ENCODE measurements at places on chromosomes 6 and 20.

DNA sequence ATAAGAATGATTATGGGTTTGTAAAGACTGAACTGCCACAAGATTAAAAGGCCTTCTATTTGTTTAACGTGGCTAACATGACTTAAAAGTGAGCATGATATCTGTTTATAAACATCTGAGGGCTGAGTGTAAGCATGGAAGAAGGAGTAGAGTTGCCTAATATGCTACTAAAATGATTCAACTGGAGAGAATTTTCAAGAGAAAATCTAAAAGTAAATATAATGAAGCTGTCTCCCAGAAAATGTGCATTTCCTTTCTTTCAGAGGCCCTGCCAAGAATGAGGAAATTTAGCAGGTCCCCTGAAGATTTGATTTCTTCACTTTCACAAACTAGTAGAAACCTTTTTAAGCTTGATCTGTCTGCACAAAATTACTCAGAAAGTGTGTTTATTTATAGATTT, 4.2 kb upstream of the EYA4 start:
- DNase-seq: no peak

DNA sequence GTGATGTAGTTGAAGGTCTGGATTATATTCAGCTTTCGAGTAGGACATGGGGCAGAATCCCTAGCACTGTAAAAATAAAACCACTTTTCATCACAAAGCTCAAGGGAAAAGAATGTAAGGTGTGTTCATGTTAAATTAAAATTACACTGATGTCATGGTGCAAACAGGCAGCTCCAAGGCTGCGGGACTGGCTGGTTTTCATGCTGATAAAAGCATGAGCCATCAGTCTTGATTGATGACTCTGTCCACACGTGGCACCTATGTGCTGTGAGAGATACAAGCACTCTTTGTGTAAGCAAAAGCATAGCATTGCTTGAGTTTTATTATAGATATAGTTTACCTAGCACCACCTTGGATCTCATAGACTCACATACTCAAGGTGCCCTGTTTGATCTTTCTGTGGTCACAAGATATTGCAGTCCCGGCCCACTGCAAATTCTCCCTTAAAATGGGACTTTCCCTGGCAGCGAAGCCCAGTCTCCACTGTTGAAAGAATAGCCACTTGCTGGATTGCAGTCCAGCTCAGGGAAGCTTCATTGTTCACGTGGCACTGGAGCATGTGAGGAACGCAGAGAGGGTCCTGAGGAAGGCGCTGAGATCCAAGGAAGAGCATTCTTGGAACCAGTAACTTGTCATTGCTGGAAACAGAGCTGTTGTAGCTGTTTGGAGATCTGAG, 90.6 kb downstream of the TIAM2 start:
- DNase-seq: no peak

GRCh38 chr6:52423971-52424381, 3.8 kb downstream of the EFHC1 start:
- DNase-seq: no peak

DNA sequence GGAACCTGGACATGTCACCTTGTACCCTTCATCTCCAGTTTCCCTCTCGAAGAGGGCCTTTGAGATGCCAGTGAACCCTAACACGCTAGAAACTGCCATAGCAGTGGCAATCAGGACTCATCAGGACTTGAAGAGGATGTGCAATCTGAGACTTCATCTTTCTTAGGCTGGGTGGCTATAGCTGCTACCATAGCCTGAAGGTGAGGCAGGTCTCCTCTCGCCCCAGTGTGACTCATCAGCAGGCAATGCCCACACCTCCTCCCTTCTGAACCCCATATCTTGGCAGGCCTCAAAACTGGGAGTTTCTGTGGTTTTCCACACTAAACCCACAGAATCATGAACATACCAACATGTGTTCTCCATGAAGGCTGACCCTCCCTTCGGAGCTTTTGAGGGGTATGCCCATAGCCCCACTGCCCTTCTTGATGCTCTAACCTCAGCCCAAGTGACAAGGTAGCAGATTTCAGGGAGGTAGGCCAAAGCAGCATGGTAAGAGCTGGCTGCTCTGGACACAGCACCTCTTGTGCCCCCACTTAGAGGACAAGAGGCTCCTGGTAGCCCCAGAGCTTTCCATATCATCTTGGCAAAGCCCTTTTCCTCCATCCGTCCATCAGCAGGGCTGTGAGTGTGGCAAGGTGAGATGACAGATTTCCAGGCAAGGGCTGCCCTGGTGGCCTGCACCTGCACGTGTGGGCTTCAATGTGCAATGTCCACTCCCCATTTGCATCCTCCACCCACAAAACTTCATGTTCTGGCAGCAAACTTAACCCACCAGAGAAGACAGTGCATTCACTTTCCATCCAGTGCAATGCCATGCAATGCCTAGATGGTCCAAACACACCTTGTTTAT, 2.6 kb downstream of the BLCAP start:
- DNase-seq: no peak

GRCh38 chr6:141790921-141791320, 341.8 kb upstream of the GJE1 start:
- no peak for DNase-seq
